SK-N-MC (cell line): ENCODE measurements at places on chromosomes 6 and 20.

GRCh38 chr6:124371974-124372475, 568.4 kb downstream of the NKAIN2 start:
- DNase-seq, result no peak

GRCh38 chr6:51620971-51621370, 466.4 kb downstream of the PKHD1 start:
- no peak for DNase-seq

DNA sequence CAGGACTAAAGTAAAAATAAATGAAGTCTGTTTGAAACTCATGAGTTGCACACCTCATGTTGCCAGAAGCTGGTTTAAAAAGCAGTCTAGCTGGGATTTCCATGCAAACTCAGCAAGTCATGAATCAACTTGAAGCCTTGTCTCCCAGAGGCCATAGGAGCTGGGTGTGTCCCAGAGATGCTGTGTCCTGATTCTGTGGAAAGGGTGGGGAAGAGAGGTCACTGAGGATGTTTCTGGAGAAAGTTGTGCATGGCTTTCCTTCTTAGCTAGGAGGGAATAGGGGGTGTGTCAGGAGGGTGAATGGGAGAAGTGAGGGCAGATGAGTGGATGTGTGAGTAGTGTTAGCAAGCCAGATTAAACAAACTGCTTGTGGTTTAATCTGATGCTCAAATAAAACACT, 111.3 kb downstream of the ADAT2 start:
- no peak for DNase-seq

GRCh38 chr6:14085176-14085787, 32.3 kb upstream of the CD83 start:
- DNase-seq, result no peak

GRCh38 chr6:53828215-53828614, 33.4 kb downstream of the LRRC1 start:
- DNase-seq, result no peak

DNA sequence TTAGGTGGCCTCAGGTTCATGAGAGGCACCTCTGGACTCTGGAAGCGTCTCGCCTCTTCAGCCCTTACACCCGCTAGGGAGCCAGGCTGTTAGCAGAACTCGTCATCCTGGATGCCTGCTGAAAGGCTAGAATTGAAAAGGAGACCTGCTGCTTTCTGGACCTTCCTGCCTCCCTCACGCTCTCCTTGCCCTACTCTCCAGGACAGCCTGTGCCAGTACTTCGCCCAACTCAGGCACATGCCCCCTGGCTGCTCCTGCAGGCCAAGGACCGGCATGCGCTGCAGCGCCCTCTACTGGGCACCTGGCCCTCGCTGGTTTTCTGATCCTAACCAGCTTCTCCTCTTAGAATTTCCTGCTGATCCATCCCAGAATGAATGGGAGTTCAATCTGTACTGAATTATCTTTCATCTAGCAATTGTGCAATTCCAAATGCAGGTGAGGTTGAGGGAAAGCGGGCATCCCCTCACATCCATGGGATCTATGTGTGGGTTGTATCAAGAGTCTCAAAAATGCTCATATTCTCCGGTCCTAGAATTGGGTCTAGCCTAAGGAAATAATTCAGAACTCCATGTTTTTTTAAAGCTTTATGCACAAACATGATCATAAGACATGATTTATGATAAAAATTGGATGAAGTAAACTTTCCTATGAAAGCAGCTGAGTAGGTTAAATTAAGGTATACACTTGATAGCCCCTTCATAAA, 78.0 kb downstream of the PTPN1 start:
- DNase-seq, result no peak

DNA sequence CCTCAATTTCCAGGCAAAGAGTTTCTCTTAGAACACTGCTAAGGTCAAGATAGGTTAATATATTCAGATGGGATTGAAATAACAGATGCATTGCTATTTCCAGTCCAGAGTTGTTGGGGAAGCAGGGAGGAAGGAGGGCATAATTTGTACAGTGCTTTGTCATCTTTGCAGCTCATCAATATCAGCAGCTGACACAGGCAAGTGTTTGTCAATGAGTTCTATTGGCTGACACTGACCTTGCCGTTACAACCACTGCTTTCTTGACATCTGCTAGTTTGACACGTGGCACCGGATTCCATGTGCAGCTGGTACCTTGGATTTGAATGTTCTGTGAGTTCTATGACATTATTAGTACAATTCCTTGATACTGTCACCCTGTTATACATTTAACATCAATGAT, 28.0 kb upstream of the MLIP start:
- DNase-seq, result no peak

GRCh38 chr6:44297063-44298038, 15.8 kb downstream of the AARS2 start:
- no peak for DNase-seq

DNA sequence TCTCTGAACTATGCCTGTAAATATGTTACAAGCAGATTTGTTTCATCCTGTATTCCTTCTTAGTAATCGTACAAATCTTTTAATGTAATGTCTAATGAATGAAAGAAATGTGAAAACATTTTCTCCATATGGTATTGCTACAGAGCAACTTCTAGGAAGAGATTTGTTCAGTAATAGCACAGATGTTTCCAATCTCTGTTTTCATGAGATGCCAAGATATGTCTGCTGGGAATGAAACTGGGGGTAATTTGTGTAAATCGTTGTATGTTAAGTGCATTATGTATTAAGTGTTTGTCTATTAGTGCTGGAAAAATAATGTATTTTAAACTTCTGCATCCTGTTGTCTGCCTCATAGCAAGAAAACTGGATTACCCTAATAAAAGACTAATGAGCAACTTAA, 722.2 kb upstream of the EYS start:
- DNase-seq, result peak; percentile 90

GRCh38 chr6:144935661-144936060, 650.5 kb downstream of the UTRN start:
- DNase-seq, result no peak

DNA sequence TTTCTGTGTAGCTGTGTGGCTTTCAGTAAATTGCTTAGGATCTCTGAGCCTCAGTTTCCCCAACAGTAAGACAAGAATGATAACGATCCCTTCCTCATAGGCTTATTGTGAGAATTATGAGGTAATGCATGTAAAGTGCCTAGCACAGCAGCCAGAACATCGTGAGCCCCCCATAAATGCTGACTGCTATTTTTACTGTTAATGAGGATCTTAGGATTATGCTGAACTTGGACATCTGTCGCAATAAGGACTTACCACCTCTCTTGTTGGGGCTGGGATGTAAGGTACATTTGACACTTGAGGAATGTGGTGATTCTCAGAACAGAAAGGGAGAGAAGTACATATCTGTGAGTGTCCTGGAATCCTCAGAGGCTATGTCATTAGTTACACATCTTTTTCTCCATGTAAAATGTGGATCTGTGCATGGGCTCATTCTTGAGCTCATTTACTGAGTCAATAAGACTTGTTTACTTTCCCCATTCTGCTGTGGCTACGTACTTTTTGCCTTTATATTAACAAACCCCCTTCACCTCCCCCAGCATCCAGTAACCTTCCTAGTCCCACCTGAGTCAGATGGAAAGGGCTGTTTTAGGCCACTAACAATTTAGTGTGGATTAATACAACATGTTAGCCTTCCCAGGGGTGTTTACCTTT, 64.4 kb upstream of the PLEKHG1 start:
- no peak for DNase-seq

- DNase-seq, result no peak
Measured at GRCh38 chr20:20930500-20930899, 175.7 kb downstream of the LINC00237 start.

GRCh38 chr6:163786995-163787671, 372.6 kb downstream of the QKI start:
- no peak for DNase-seq

- DNase-seq, result no peak
Measured at GRCh38 chr20:25629816-25630499, 6.1 kb upstream of the NANP start.

GRCh38 chr6:125489579-125490285, 188.0 kb upstream of the HDDC2 start:
- DNase-seq, result no peak

DNA sequence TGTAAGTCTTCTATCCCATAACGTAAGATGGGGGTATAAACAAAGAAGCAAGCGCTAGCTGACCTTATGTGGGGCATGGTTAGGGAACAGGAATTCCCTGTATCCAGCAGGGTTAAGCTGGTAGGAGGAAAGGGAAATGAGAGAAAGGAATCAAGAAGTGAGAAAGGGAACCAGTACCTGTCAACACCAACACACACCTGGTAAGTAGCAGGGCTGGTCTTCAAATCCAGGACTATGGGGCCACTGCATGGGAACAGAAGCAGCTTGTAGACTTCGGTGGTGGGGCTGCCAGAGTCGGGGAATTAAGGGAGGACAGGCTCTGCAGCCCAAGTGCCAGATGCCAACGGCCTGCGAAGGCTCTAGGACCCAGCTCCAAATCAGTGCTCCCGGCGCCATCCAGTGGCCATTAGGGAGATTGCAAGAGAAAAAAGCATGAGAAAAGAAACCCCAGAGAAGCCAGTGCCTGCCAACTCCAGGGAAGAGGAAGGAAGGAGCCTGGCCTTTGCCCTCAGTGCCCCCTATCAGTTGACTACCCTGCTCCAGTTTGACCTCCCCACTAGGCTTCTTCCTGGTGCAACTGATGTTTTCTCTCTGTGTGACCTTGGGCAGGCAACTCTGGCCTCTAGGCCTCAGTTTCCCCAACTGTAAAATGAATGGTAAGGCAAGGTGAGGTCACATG, 15.8 kb upstream of the RBPJL start:
- no peak for DNase-seq

GRCh38 chr20:58705208-58705926, 12.8 kb downstream of the NPEPL1 start:
- DNase-seq, result no peak

GRCh38 chr6:25652007-25652515, at the start of gene SCGN:
Gene SCGN, plus strand, starts transcription at chr6:25652215. Its CDS starts 189 bp downstream, at chr6:25652404.
- DNase-seq, result no peak

GRCh38 chr6:131042664-131043063, 20.4 kb downstream of the EPB41L2 start:
- DNase-seq, result no peak

- DNase-seq, result no peak
Measured at GRCh38 chr6:149761438-149761837, 11.9 kb downstream of the PCMT1 start.

DNA sequence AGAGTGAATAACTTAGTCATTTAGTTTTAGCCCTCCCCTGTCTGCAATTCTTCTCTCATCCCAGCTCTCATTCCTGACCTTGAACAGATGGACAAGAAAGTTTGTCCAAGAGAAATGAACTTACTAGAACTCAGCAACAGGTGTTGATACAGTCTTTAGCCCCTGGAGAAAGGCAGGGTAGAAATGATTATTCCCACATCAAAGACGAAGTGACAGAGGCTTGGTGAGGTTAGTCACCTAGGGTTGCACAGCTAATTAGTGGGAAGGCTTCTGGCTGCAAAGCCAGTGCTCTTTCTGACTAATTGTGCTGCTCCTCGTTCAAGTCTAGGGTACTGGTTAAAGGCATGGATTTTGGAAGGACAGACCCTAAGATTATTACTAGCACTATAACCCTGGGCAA, 4.5 kb downstream of the ZDHHC14 start:
- no peak for DNase-seq

DNA sequence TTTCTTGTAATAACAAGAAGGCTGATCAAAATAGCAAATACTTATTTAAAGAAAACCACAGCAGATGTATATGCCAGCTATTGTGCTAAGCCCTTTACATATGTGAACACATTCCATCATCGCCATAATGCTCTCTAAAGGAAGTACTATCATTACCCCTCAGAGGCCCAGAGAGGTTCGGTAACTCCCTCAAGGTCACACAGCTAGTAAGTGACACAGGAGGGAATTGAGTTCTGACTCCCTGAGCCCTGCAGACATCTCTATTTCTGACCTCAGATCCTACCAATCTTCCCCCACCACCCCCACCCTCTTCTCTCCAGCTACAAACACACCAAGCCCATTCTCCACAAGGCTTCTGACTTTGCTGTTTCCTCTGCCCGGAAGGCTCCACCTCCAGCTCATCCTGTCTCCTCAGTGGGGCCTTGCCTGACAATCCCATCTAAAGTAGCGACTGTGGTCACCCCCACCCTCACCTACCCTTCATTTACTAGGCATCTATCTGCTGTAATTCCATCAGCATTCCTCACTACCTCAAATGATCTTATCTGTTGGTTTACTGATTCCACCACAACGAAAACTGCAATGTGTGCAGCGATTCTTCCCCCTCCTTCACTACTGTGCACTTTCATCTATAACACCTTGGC, 234.5 kb downstream of the LRFN2 start:
- no peak for DNase-seq

DNA sequence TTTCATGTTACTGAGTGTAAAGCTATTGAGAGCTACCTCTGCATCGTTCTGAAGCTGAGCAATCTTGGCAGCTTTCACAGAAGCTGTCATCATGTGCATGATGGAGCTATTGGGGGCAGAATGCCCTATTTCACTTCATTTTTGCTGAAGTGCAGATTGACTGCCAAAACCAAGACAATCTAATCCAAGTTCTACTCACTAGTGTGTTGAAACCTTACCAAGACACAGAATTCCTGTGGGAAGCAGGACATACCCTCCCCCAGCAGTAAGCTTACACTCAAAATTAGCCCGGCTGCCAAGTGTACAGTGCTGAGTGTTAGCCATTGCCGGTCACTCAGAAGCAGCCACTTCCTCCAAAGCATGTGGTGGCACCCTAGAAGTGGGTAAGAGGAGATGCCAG, 177.3 kb upstream of the TENT5A start:
- no peak for DNase-seq

GRCh38 chr20:59787538-59787890, 145.9 kb downstream of the SYCP2 start:
- no peak for DNase-seq

- DNase-seq, result peak; percentile 8
Measured at GRCh38 chr6:108730635-108731515, 117.3 kb upstream of the ARMC2 start.

GRCh38 chr20:37223053-37223452, 38.6 kb downstream of the GHRH start:
- no peak for DNase-seq

DNA sequence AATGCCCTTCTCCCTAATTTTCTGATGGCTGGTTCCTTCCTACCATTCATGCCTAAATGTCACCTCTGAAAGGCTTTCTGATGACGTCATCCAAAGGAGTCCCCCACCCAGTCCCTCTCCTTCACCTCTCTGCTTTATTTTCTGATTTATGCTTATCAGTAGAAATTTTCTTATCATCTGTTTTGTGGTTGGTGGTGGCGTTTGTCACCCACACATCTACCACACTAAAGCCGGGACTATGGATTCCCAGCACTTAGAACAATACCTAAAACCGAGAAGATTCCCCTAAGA, 9.0 kb downstream of the CNKSR3 start:
- no peak for DNase-seq
